ENCODE measurements at places on chromosomes 7 and 10.
A peak's percentile ranks its signal among the peaks of the same experiment; 100 is the strongest.

GRCh38 chr7:5584821-5585220, 161.2 kb upstream of the TNRC18 start:
- no peak for DNase-seq

DNA sequence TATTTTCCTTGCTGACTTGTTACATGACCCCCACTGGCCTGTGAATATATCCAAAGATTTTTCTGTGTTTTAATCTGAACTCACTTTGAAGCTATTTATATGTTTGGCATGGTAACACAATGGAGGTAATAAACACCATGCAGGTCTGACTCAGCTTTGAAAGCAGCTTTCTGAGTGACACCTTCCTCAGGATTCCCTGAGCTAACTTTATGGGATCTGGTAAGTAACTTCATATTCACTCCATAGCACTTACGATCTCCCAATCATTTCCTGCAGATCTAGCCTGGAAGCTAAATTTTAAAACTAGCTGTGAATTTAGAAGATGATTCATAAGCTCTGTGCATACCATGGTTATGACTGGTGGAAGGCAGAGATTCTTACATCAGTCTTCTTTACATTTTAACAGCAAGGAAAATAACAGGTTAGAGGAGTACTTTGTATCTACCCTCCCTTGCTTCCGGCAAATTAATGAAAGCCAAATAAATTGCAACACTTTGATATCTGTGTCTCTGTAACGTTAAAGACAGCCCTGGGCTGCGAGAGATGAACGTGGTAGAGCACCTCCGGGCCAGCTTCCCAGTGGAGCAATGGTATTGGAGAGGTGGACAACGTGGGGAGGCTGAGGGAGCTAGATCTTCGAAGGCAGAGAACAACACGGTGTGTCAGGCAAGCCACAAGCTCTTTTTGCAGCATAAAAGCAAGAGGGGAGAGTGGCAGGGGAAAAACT, 170.2 kb upstream of the KLF14 start:
- DNase-seq: no peak

GRCh38 chr10:113436851-113437250, 116.0 kb upstream of the HABP2 start:
- no peak for DNase-seq

- DNase-seq: no peak
Observed at GRCh38 chr10:48474765-48475365, 130.0 kb downstream of the ARHGAP22 start.

DNA sequence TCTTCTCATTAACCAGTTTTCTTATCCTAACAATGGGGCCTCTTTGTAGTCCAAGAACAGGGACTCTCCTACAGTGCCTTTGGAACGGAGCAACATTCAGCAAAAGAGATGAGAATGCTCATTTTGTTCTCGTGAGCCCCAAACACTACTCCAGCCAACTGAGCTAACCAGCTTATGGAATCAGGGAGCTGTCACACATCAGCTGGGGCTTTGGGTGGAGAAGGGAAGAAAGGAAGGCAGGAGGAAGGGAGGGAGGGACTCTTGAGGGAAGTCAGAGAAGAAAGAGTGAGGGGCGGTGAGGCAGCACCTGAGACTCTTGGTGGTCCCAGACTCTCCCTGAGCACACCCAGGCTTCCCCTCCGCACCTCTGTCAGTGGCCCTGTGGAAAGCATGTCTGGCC, 123.1 kb downstream of the CLEC2L start:
- no peak for DNase-seq

DNA sequence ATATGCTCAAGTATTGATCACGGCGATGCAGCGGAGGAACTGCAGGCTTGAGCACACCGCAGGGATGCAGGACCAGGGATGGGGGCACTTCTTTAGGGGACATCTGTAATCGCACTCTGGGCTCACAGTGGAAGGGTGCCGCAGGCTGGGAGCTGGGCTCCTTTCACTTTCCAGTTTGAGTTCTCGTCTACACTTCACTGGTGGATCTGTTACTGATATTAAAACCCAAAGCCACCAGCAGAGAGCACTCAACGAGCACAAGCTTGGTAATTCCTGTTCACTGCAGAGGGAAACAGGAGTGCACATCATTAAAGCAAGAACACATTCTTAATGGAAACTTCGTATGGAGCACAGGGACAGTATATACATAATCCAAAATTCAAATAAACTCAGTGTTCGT, 91.3 kb downstream of the PARD3 start:
- DNase-seq: no peak

DNA sequence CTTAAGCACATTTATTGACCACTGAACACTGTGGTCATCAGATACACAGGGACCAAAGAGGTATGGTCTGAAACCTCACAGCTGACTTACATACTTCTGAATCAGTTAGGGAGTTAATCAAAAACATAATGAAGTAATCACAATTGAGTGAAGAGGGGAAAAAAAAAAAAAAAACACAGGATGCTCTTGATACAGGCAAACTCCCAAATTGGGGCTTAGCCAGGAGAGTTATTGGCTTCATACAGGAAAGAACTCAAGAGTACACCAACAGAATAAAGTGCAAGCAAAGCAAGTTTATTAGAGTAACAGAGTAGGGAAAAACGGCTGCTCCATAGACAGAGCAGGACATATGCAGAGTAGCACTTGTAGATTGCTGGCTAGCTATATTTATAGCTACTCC, 917.0 kb downstream of the CNTNAP2 start:
- DNase-seq: no peak

DNA sequence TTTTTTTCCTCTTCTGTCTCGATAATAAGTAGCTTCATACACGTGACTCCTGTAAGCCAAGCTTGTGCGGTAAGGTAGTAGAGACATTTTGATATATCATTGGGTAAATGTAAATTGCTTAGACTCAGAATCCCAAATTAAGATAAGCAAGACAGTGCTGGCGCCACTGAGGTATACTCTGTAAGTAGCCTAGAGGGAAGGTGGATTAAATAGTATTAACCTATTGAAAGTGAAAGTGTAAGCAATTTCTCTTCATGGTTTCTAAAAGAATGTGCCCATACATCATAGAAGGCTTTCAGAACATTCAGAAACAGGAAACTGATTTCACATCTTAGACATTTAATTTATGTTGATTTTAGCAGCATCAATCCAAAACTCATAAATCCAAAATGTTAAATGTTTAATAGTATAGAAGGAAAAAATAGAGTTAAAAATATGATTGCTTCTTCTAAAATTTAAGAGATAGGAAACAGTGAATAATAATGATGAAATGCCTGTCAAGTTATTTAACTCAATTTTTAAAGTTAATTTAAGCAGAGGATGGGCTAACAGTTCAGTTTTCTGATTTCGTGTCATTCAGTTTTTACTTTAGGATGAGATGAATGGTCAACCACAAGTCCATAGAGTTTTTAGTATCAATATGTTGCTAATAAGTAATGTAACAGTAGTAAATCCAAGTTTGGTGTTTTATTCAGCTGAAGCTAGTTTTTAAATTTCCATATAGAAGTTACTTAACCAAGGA, 36.8 kb downstream of the LRRC72 start:
- DNase-seq: no peak

- no peak for DNase-seq
Observed at GRCh38 chr7:42104694-42105093, 132.3 kb downstream of the GLI3 start.

DNA sequence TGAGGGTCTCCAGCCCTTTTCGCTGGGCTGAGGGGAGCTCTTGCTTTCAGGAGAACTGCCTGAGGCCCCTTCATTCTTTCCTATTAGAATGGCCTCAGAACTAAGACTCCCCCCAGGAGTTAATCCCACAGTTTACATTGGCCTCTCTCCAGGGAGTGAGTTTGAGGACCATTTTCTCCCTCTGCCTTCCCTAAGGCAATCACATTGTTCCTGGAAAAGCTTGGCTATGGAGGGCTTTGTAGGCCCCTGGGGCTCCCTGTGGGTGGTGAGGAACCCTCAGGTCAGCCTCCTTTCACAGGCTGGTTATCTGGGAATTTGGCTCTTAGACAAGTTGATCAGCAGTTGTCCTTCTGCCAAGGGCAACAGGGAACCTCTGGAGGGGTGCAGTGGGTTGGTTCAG, 343.7 kb downstream of the RPS24 start:
- peak; percentile 13 for DNase-seq

DNA sequence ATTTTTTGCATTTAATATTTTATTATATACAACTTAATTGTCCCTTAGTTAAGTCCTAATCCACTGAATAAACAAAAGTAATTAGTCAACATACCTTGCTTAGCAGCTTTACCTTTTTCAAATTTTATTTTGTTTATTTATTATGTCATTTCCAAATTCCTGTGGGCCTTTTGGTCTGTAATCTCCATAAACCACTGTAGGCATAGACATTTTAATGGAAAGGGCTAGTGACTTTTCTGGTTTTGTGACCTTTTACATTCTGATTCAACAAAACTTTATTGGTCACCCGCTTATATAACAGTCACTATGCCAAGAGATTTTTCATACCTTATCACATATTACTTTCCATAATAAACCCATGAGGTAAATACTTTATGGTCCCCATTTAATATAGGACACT, 181.3 kb upstream of the PRPS1L1 start:
- DNase-seq: no peak

- no peak for DNase-seq
Observed at GRCh38 chr10:133441780-133442179, 12.0 kb upstream of the SCART1 start.

GRCh38 chr7:155724327-155725005, 80.0 kb downstream of the RBM33 start:
- no peak for DNase-seq

DNA sequence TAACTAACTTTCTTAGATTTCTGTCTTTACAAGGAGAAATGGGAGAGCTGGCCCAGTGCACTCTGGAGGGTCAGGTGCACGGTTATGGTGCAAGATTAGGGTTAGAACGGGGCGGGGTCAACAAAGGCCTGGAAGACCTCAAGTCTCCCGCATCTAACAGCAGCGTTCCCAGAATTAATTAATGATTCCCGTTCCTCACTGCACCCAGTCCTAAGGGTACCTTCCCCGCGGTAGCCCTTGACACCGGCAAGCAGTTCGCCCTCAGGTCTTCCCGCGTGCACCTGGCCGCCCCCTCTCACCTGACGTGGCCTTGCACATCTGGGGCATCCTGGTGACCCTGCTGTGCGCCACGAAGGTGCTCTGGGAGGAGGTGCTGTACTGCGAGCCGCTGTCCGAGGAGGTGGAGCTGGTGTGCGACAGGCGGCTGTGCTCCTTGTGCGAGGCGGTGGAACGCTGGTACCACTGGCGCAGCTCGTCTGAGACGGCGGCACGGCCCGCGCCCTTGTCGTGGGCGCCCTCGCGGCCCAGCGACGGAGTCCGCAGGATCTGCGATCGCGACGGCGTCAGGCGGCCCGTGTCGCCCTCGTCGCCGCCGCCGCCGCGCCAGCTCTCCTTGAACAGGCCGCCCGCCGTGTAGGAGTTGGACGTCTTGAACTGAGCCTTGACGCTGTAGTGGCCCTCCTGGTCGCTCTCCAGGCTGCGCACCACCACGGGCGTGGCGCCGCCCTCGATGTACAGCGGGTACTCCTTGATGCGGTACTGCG, 69.8 kb downstream of the PRPF18 start:
- DNase-seq: no peak

GRCh38 chr10:51002469-51002868, 71.8 kb upstream of the PRKG1 start:
- no peak for DNase-seq

- DNase-seq: no peak
Observed at GRCh38 chr7:94406696-94407095, 12.0 kb downstream of the COL1A2 start.

DNA sequence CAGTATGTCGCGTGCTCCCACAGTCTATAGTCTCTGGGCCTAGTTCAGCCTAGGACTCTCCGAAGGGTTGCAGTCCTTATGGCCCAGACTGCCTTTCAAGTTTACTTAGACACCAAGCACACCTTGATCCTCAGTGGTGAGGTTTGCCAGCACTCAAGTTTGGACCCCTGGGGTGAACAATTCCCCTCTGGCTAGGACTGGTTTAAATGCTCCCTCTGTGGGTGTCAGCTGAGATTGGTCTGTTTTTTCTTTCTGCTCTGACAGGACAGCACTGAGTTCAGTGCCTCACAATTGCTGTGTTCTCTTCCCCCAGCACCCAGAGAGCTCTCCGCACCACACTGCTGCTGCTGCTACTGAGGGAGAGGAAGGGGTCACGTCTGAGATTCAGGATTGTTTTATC, 31.9 kb upstream of the AGR3 start:
- no peak for DNase-seq

- no peak for DNase-seq
Observed at GRCh38 chr7:71625545-71625944, 493.6 kb downstream of the GALNT17 start.

GRCh38 chr7:24401628-24402593, 117.9 kb downstream of the NPY start:
- peak; percentile 13 for DNase-seq

- DNase-seq: no peak
Observed at GRCh38 chr10:11638055-11638698, 26.7 kb upstream of the USP6NL start.

DNA sequence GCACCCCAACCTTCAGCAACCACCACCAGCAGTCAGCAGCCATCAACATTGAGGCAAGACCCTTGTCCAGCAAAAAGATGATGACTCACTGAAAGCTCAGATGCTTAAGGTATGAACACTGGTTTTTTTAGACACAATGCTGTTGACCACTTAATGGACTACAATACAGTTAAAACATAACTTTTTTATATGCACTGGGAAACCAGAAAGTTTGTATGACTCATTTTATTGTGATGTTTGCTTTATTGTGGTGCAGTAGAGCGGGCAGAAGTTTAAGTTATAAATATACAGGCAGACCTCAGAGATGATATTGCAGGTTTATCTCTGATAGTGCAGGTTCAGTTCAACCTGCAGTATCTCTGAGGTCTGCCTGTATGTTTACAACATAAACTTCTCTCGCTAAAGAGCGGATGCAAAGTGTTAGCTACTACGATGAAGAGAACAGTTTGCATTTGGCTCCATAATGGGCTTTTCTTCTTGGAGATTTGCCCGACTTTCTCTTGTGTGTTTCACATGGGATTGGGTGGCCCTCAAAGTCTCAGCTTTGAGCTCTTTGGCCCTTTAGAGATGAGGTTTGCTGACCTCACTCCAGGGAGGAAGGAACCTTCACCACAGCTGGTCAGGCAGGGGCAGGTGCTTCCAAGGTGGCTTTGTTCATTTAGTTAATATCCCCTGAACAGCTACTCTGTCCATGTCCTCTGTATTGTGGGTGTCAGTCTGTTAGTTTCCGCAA, 84.4 kb upstream of the SHH start:
- DNase-seq: no peak

- no peak for DNase-seq
Observed at GRCh38 chr10:8187171-8187666, 132.7 kb downstream of the GATA3 start.

- DNase-seq: no peak
Observed at GRCh38 chr10:125061557-125062226, 98.7 kb downstream of the CTBP2 start.
